Hippocampal formation (tissue), 2 donors: ENCODE measurements at places on chromosomes 7 and 10.

- DNase-seq = no peak
These were observed 109.0 kb downstream of the RNF216 start for GRCh38 chr7:5672468-5672867.

- no peak for DNase-seq
These were observed 1.1 kb downstream of the TRRAP start for GRCh38 chr7:98879198-98879978.

DNA sequence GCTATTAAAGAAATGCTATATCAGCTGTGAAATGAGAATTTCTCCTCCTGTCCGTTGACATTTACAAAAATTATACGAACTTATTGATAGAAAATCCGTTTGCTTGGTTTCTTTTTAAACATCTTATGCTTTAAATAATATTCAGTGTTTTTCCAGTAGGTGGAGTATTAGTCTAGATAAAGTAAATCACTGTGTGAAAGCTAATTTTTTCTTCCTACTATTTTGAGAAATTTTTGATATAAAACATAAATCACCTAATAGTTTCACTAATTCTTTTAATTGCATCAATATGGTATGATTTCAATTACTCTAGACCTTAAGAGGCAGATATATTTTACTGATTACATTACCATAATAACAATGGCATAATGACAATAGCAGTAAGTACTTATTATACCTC is 335.2 kb upstream of the C7orf33 start:
- DNase-seq = no peak

DNA sequence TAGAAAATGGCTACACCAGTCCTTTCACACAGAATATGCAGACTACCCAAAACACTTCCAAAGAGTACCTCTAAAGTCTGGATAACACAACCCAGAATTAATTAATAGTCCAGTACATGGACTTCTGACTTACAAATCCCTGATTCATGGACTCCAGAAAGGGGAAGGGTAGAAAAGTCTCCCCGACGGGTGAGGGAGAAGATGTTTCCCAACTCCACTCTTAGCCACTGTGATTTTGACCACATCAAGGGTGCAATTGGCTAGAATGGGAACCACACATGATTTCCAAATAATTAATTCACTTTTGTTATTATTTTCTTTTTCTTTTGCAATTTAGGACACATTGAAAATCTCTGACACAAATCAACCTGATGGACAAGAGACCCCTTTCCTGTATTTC is 1.4 kb downstream of the TMEM130 start:
- DNase-seq = no peak

DNA sequence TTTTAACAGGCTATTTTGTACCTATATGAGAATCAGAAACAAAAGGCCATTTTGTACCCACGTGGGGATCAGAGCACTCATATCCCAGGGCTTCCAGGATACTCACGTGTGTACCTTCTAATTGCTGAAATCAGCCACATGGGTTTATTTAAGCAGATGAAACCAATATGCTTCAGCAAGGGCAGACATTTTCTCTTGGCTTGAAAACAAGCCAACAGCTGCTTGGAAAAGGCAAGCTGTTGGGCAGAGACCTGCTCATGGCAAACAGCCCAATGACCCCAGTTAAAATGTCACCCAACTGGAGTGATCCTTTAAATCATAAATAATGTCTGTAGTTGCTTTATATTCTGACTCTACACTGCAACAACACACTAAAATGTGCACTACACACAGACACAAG is 26.5 kb upstream of the TOMM7 start:
- no peak for DNase-seq

GRCh38 chr10:61342858-61343572 is 110.2 kb downstream of the TMEM26 start:
- no peak for DNase-seq

DNA sequence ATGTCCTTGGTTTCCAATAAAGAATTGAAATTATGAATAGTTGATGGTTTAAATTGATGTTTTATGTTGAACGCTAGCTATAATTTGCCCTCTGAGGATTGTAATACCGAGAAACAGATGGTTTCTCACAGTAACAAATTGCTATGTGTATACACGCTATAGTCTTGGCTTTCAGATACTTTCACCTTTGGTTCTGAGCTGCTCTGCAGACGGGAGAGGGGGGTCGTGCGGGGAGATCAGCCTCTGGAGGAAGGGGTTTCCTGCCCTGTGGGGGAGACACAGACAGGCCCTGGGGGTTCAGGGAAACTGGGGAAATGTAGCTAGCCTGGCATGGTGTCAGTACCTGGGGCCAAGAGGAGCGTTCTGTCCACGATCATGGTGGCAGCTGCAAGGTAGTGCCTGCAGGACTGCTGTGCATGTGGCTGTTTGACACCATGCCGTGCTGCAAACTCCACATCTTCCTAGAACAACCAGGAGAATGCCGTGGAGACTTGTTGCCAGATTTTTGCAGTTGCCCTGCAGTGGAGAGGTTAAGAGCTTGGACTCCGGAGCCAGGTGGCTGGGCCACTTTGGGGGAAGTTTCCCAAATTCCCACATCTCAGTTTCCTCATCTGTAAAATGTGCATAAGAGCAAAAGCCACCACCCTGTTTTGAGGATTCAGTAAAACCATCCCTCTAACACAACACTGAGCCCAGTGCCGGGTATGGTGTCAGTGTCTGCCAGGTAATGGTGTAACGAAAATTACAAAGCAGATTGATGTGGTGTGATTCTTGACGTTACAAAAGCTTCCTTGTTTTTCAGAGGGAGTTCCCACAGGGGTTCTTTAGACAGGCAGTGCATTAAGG is 167.9 kb downstream of the CUX1 start:
- DNase-seq = no peak

- DNase-seq = no peak
These were observed 1.9 kb upstream of the ARL4A start for GRCh38 chr7:12685550-12685949.

GRCh38 chr10:116838143-116838725 is 11.1 kb upstream of the ENO4 start:
- no peak for DNase-seq

DNA sequence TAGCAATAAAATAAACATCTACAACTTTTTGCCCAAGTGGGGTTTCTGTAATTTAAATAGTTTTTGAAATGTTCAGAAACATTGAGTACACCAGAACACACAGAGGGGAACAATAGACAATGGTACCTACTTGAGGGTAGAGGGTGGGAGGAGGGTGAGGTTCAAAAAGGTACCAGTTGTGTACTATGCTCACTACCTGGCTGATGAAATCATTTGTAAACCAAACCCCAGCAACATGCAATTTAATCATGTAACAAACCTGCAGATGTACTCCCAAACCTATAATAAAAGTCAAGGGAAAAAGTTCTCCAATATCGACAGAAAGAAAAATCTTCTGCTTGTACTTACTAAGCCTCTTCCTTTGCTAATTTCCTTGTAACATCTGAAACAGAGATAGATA is 4.2 kb upstream of the TES start:
- DNase-seq = no peak

DNA sequence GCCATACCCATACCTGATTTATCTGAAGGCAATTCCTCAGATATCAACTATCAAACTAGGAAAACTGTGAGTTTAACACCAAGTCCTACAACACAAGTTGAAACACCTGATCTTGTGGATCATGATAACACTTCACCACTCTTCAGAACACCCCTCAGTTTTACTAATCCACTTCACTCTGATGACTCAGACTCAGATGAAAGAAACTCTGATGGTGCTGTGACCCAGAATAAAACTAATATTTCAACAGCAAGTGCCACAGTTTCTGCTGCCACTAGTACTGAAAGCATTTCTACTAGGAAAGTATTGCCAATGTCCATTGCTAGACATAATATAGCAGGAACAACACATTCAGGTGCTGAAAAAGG is 69.0 kb upstream of the RSBN1L start:
- no peak for DNase-seq

GRCh38 chr7:77524731-77525130 is 12.4 kb upstream of the PTPN12 start:
- no peak for DNase-seq

GRCh38 chr7:98568891-98569290 is 48.2 kb upstream of the NPTX2 start:
- DNase-seq = no peak

- no peak for DNase-seq
These were observed 70.5 kb upstream of the ABI1 start for GRCh38 chr10:26931223-26931622.

DNA sequence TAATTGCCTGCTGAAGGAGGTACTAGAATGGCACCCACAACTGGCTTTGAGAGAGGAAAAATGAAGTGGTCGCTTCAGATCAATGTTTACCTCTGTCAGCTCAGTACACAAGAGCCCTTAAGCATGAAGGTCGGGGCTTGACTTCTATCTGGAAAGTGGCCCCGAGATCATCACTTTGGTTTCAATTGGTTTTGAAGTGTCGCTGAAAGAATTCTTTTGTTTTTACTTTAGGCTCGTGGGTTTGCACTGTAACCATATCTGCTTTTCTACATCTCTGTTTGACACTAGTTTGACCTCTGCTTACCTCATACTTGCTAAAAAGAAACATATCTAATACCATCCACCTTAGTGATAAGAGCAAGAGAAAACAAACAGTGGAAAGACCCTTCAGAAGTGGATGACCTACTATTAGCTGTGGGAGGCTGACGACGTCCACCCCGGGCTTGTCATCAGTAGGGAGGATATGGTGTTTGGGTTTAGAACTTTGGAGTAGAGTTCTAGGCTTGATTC is 361.8 kb downstream of the GATA3 start:
- no peak for DNase-seq

- DNase-seq = no peak
These were observed 253.8 kb downstream of the CREB5 start for GRCh38 chr7:28666154-28666553.
